ENCODE measurements at places on chromosomes 5 and 9.

DNA sequence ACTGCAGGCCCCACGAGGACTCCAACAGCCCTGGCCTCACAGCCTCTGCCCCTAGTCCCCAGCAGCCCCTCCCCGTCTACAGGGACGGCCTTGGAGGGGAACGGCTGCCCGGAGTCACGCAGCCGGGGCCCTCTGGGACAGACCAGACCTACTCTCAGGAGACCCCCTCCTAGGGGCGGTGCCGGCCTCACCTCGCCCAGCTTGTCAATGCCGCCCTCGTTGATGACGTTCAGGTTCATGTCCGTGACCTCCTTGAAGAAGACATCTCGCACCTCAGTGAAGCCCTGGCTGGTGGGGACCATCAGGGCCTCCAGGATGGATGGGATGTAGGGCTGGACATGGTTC is 58.6 kb downstream of the LRSAM1 start:
- no peak for DNase-seq

DNA sequence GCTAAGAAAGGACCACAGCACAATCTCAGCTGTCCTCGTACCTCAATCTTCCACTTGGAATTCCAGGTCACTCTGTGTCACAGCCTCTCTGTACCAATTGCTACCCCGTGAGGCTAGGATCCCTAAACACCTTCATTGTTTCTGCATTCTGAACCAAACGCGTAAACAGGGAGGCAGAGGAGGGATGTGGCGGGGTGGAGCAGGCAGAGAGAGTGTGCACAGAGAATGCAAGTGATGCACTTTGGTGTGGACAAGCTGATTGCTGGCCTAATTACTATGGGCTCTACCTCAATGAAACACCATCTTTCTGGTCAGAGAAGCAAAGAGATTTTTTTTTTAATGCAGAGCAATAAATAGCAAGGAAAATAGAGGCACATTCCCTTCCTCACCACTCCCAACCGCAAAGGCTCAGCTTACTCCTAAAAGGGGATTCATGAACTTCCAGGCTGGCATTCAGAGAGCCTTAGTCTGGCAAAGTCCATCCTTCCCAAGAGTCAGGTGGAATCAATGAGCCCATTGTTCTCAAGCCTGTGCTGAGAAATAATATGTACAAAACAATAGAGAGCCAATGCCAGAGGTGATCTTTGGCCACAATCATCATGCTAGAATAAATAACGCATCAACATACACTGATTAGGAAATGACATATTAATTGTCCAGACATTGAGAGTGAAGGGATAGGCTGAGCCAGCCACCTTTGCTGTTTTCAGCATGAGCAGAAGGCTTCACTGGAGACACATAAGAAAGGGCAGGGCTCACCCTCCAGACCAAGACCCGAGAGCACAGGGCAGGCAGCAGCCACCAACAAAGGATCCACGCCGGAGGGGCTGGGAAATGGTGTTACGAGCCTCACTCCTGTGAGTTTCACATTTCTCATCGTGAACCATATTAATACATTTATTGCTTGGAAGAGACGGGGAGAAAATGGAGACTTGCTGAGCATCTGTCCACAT is 278.8 kb downstream of the ENC1 start:
- no peak for DNase-seq

DNA sequence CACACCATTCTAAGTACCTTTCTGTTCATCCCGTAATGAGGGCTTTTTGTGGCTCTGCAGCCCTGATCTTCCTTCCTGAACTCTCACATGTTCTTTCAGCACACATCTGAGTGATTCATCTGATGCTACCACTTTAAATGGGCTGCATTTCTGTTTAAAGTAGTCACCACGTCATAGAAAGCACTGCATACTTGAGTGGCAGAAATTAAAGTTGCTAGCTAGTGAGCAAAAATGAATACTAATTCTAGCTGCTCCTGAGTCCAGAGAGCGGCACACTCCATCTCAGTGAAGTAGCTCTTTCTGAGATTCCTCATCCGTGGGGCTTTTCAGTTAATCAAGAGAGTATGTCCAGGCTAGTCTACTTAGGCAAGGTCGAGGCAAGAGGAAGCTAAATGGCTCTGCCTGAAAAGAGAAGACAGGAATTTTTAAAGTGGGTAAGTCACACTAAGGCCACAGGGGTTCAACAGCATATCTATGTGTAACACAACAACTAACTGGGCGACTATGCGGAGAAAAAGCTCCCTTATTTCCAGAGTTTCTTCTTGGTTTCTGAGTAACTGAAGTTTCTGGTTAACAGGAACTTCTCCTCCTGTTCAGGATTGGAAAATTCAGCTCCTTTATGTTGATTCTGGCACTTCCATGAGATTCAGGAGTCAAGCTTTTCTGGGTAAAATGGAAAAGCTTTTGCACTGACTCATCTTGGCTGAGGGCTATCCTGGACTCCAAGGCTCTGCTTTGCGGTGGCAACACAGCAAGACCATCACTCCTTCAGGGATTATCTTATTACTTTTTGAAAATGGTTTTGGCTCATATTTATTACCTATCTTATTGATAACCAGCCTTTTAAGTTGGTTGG is 109.5 kb downstream of the TAF11L14 start:
- no peak for DNase-seq

GRCh38 chr9:94649100-94649819 is 9.9 kb upstream of the FBP1 start:
- no peak for DNase-seq

DNA sequence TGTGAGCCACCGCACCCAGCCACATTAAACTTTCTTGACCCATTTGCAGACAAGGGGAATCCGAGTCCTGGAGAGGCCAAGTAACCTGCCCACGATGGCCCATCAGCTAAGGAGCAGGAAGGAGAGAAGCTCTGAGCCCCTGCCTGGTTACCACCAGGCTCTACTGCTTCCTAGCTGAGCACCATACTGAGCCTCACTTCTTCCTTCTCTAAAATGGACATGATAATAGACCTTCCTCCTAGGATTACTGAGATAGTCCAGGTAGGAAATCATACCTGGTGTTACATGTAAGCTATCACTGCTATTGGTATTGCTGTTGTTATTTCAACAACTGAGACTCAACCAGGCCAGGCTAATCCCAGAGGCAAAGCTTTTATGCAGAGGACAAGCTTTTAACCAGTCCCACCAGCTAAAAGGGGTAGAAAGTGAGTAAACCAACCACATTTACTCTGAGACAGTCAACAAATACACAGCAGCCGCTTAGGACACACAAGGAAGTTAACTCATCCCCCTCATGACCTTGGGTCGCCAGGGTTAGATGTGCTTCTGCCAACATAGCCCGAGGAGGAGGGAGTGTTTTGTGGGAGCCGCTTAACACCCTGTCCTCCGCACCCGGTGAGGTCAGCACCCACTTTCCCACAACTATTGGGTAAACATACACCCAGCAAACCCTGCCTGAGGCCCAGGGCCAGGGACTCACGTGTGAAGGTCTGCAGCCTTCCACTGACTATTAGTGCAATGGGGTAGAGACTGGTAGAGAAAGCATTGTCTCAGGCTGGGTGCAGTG is 20.6 kb upstream of the PTGES start:
- no peak for DNase-seq

GRCh38 chr9:132662152-132662945 is 7.4 kb downstream of the DDX31 start:
- DNase-seq, result no peak

Measured in T-helper 2 cell (primary cell).